Hypothalamus (tissue), 51 donors: ENCODE measurements at places on chromosomes 7 and 10.

- no peak for DNase-seq
Measured at GRCh38 chr7:28263622-28264271, 83.2 kb upstream of the JAZF1 start.

GRCh38 chr7:23787272-23787671 is 77.3 kb downstream of the STK31 start:
- no peak for DNase-seq

GRCh38 chr10:106931159-106931852 is 233.2 kb downstream of the SORCS1 start:
- no peak for DNase-seq

GRCh38 chr7:108164342-108164741 is 34.2 kb upstream of the LAMB4 start:
- no peak for DNase-seq

GRCh38 chr10:21515361-21516241 is 9.9 kb downstream of the SKIDA1 start:
- DNase-seq, result no peak

- DNase-seq, result no peak
Measured at GRCh38 chr10:97774811-97775294, 3.1 kb upstream of the SFRP5 start.

GRCh38 chr7:2734084-2734686 is 46.2 kb downstream of the AMZ1 start:
- no peak for DNase-seq

DNA sequence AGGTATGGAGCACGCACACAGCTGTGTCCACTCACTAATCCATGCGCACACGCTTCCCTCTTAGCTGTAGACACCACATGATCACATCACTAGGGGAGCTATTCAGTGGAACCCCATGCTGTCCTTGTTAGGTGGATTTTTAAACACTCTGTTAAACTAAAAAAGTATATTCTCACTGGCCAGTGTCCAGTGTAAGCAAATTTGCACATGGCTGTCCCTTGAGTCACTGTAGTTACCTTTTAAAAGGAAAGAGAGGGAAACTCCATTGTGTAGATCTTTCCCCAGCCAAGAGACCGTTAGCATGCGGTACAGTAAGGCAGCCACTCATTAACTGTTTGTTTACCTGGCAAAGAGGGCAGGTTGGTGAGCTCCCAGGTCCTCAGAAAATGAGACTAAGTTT is 81.6 kb upstream of the INSYN2A start:
- DNase-seq, result no peak

DNA sequence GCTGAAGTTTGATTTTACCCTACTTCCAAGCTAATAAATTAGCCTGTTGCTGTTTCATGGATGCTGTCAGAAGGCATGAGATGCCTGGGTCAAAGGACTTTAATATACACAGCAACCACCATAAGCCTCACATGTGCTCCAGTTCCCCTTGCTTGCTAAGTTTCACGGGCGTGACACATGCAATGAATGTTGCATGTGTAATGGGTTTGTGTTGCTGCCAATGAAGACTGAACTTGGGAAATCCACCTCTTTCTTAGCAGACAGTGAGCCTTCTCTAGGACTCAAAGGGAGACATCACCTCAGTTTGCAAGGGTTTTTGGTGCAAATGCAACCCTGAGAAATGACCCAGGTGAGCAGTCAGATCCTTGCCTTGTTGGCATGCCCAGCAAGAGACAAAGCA is 505.5 kb upstream of the PODXL start:
- no peak for DNase-seq

DNA sequence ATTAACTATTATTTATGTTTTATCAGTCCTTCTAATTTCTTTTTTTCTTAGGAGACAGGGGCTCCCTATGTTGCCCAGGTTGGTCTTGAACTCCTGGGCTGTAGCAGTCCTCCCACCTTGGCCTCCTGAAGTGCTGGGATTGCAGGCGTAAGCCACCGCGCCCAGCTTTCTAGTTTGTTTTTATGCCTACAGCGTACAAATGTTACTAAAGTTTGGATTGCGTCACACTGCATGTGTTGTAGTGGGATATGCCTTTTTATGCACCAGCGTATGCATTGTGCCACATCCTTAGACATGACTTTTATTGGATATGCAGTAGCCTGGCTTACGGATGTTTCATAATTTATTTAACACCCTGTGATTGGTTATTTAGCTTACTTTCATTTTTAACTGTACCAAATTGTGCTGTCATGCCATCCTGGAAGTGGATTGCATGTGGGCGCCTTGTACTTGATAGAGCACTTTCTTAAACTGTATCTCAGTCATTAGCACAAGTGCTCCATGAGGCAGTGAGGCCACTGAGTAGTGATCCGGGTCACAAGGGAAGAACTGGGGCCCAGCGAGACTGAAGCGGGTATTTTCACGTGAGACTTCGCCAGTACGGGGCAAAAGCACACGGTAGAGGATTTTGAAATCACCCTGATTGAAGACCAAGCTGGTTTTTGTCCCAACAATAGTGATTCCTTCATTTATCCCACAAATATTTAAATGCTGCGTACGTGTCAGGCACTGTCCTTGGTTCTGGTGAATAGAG is 165.0 kb downstream of the MGMT start:
- no peak for DNase-seq

DNA sequence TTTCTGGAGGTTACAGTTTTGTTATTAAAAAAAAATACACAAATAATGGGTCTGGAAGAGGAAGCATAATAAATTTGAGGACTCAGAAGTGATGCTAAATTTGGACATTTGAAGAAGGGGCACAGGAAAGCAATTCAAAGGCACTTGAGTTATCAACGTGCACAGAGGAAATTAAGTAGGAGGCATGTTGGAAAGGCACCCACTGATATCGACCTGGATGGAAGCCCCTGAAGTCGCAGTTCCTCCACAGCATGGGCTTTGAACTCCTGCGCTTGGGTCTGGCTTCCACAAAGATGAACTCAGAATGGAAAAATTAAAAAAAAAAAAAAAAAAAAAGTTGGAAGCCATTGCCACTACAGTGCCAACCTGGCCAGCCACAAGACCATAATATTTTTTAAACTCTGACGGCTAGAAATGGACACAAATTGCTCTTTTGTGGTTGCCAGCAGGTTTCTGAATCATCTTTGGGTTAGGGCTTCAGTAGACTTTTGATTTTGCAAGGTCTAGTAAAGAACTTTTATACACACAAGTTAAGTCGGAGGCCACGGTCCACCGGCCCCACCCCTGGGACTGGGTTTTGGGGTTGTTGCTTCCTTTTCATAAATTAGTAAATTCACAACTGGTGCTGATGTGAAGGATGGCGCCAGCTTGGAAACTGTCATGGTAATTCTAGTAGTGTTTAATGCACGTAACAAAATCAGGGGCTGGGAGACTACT is 21.6 kb downstream of the JCAD start:
- no peak for DNase-seq

- no peak for DNase-seq
Measured at GRCh38 chr7:81070956-81071355, 152.1 kb upstream of the SEMA3C start.

DNA sequence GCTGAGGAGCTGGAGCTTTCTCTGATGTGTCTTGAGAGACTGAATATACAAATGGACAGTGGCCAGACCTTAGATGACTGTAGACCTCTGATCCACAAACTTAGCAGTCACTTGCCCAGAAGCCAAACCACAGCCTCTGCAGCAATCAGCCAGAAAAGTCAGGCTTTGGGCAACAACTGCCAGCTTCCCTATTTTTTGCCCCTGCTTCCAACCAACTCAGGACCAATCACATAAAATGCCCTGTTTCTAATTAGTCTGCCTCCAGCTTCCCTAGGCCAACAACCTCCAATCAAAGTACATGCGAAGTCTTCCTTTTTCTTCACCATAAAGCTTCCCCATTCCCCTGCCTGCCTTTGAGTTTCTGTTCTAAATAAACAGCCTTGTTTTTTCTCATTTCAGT is 37.8 kb upstream of the CACUL1 start:
- DNase-seq, result no peak

- DNase-seq, result no peak
Measured at GRCh38 chr10:89250865-89251408, 638 bp downstream of the LIPA start.

DNA sequence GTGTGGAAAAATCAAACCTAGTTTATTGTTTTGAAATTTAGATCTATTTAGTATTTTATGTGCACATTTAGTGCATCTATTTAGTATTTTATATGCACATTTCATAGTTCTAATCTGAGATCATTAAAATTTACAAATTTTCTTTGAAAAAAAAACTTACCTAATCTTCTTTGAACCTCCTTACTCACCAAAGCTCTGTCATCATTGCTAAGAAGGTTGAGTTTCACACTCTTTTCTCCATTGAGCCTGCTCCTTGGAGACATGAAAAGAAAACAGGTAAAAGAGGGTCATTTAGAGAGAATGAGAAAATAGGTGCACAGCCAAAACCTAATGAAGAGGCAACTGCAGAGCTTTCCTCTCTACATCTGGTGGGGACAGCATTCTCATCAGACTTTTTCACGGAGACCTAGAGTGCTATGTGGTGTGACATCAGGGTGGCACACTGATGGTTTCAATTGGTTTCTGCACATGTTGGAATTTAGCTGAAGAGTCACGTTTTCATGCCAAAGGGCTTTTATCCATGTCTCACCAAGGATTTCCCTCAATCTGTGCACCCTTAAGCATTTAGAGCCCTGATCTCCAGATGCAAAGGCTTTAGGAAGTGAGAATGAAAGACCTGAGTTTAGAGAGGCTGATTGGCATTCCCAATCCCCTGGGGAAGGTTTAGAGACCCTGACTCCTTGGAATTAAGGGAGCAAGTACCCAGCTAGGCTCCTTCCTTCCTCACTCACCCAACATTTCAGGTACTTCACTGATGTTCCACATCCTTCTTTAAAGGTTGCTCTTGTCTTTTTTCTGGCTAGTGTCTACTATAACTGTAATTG is 89.2 kb upstream of the CAPZA2 start:
- DNase-seq, result no peak

GRCh38 chr7:155972247-155972646 is 160.0 kb upstream of the SHH start:
- DNase-seq, result no peak

DNA sequence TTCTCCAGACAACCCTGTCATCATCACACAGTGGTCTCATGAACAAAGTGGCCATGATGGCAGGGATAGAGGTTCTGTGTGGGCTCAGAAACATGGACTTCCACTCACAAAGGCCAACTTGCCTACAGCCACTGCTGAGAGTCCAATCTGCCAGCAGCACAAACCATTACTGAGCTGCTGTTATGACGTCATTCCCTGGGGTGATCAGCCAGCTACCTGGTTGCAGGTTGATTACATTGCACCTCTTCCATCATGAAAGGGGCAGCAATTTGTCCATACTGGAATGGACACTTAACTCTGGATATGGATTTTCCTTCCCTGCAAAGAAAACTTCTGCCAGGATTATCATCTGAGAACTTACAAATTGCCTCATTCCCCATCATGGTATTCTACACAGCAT is 1275.9 kb downstream of the TYW1 start:
- no peak for DNase-seq

DNA sequence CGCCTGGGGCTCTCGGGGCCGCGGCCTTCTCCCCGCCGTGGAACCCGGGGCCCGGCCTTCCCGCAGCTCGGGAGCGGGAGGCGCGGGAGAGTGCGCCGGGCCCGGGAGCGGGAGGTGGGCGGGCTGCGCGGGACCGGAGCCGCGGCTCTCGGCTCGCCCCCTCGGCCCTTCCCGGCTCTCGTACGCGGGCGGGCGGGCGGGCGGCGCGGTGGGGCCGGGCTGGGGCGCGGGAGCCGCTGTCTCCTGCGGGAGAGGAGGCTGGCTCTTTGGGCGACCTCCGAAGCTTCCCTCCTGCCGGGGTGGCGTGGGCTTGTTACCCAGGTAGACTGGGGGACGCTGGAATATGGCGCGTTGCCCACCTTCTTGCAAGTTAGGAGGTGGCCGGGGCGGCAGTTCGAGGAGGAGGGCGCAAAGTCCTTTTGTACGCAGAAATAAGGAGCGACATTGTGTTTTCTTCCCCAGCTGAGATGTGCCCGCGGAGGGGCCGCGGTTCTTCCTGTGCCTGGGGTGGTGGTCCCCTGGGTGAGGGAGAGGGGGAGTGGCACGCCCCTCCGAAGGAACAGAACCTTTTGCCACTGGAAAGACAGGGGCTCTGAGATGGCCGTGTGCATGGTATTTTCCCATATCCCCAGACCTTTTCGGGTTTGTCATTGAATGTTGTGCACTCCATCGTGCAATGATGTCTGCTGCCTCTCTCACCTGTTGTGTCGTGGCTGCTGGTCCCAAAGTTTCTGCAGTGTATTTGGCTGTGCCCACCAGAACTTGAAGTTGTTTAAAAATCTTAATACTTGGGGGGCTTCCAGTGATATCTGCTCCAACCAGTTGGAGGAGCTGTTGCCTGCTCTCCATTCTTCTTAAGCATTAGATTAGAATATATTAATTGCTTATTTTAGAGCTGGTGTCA is 844 bp downstream of the NRF1 start:
- no peak for DNase-seq

- DNase-seq, result no peak
Measured at GRCh38 chr10:121754666-121755065, 156.4 kb upstream of the FGFR2 start.

GRCh38 chr10:56383806-56384205 is 22.7 kb upstream of the ZWINT start:
- DNase-seq, result no peak

- no peak for DNase-seq
Measured at GRCh38 chr10:6525599-6526165, 54.4 kb downstream of the PRKCQ start.

DNA sequence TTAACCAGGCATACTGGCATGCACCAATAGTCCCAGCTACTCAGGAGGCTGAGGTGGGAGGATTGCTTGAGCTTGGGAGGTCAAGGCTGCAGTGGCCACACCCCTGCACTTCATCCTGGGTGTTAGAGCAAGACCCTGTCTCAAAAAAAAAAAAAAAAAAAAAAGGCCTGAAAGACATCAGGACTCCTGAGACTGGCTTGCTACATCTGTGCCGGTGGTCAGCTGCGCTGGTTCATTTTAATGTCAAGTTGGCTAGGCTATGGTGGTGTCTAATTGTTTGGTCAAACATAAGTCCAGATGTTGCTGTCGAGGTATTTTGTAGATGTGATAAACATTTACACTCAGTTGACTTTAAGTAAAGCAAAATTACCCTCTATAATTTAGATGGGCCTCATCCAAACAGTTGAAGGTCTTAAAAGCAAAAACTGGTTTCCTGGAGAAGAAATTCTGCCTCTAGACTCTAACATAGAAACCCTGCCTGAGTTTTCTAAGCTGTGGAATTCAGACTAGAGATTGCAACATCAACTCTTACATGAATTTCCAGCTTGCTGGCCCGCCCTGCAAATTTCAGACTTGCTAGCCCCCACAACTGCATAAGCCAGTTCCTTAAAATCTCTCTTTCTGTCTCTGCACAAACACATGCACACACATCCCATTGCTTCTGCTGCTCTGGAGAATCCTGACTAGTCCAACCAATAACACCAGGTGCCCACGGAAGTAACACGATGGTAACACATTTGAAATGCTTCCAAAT is 18.2 kb downstream of the MYOF start:
- DNase-seq, result peak; percentile 5

DNA sequence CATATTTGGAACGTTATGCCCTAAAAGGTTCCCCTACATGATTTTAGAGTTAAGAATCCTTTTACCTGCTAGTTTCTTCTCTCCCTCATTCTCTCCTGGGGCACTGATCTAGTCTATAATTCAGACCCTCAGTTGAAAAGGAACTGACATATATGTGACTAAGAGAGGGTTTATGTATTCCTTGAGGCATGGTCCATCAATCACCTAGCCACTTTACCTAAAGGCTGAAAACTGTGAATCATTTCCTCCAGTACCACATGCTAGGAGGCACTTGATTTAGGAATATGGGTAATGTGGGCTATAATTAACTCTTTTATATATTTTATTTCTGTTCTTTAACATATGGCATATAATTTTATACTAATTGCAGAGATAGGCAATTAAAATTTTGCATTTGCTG is 303.5 kb downstream of the BBS9 start:
- DNase-seq, result no peak

- DNase-seq, result no peak
Measured at GRCh38 chr10:124387078-124387874, 31.4 kb downstream of the OAT start.
